NCI-H524 (cell line): ENCODE measurements at places on chromosomes 3 and 15.

DNA sequence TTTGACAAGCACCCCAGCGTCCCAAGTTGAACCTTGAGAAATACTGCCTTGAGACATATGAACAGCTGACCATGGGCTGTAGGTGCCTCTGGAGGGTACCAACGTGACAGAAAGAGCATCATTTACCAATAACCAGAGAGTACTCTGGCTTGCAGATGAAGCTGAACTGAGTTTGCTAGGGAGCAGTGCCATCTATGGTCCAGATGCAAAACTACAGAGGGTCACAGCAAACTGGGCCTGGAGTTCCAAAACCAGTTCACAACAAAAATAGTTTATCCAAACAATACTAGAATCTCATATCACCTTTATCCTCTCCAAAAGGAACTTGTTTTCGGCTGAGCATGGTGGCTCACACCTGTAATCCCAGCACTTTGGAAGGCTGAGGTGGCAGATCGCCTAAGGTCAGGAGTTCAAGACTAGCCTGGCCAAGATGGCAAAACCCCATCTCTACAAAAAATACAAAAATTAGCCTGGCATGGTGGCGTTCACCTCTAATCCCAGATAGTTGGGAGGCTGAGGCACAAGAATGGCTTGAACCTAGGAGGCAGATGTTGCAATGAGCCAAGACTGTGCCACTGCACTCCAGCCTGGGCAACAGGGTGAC lies 69.3 kb downstream of the CHAC1 start:
- DNase-seq, result peak; percentile 17

- DNase-seq, result no peak
These were observed 85.3 kb upstream of the ADAMTS9 start for GRCh38 chr3:64773137-64773536.

DNA sequence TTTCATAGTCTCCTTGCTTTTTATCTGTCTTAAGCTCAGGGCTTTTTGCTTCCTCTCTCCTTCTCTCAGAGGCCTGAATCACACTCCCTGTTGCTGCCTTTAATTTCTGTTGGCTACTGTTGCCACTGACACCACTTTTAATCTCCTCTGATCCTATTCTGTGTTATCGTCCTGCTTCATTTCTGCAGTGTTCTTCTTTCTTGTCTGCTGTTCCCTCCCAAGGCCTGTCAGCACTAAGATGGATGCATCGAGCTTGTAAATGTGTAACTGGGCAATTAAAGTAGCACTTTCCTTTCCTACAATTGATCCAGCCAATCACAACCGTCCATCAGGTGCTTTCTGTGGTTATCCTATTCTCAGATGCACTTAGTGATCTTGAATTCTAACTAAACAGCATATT lies 71.3 kb upstream of the VEPH1 start:
- DNase-seq, result no peak

- DNase-seq, result no peak
These were observed 22.9 kb upstream of the HHATL start for GRCh38 chr3:42725454-42725853.

GRCh38 chr3:194278186-194278845 lies 72.8 kb downstream of the CPN2 start:
- no peak for DNase-seq

GRCh38 chr3:166013073-166013679 lies 176.0 kb upstream of the BCHE start:
- peak; percentile 64 for DNase-seq

DNA sequence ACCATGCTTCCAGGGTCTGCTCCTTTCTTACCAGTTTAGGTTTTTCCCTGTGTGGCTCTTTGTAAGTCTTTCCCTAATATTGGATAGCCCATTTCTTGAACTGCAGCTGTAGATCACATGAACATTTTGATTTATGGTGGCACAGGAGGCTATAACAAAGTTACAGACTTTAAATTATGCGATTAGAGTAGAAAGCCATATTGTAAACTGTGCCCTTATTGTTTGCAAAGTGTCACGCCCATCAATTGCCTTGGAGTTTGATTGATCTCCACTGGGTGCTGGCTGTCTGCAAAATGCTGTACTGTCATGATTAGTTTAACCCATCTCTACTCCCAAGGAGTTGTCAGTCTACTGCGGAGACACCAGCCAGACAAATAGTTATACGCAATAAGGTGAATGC lies 110.3 kb downstream of the CACNA2D3 start:
- DNase-seq, result no peak

GRCh38 chr15:38430106-38430760 lies 23.7 kb upstream of the FAM98B start:
- DNase-seq, result no peak

- no peak for DNase-seq
These were observed 12.2 kb upstream of the SYNM start for GRCh38 chr15:99092554-99093172.

DNA sequence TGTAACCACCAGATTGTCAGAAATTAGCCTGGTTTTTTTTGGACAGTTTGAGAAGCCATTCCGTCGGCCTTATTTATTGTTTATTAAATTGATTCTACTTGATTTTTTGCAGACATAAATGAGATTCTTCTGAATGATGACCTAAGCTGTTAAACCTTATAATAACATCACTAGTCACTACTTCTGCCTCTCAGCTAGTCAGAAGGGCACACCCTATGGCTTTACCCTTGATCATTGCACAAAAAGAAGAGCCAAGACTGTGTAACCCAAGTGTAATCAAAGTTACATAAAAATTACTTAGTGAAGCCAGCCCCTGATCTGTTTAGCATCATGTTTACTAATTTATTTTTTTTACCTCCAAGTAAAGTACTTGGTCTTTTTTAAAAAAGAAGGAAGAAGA lies 64.3 kb downstream of the CHL1 start:
- DNase-seq, result no peak

GRCh38 chr15:40697916-40698315 lies 2.9 kb downstream of the RAD51 start:
- DNase-seq, result no peak

- DNase-seq, result no peak
These were observed 52.0 kb downstream of the SUCNR1 start for GRCh38 chr3:151925419-151925818.

DNA sequence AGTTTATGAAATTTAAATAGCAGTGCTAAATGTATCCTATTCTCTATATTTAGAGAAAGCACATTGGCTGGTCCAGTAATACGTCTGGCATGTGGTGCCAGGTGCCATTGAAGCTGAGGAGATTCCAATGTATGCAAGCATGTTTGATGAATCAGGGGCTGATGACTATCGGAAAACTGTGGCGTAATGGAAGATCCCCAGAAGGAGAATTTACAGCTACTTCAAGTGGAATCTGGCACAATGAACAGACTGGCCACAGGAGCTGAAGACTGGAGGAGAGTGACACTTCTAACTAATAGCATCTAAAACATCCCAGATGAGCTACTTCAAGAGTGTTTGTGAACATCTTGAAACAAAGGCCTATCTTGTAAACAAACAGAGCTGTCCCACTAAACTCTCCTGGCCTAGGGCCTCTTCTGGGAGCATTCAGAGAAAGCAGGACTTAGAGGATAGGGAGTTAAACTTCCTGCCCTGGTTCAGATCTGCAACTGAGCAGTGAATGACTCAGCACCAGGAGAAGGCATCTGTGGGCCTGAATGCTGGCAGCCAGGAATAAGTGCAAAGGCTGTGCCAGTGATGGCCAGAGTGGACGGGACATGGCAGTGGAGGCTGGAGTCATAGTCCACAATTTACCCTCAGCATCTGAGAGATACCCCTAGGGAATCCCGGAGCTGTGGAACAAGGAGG lies 15.2 kb upstream of the ACTC1 start:
- peak; percentile 38 for DNase-seq

- DNase-seq, result no peak
These were observed 75.1 kb downstream of the LINGO1 start for GRCh38 chr15:77557564-77557963.

GRCh38 chr3:14649466-14649865 lies 2.1 kb upstream of the CCDC174 start:
- no peak for DNase-seq

GRCh38 chr15:52790941-52791751 lies 1.0 kb upstream of the ONECUT1 start:
- peak; percentile 41 for DNase-seq

GRCh38 chr3:193812791-193813500 lies 219.9 kb downstream of the OPA1 start:
- peak; percentile 92 for DNase-seq

GRCh38 chr3:9955067-9955502 lies 2.9 kb upstream of the PRRT3 start:
- peak; percentile 95 for DNase-seq

DNA sequence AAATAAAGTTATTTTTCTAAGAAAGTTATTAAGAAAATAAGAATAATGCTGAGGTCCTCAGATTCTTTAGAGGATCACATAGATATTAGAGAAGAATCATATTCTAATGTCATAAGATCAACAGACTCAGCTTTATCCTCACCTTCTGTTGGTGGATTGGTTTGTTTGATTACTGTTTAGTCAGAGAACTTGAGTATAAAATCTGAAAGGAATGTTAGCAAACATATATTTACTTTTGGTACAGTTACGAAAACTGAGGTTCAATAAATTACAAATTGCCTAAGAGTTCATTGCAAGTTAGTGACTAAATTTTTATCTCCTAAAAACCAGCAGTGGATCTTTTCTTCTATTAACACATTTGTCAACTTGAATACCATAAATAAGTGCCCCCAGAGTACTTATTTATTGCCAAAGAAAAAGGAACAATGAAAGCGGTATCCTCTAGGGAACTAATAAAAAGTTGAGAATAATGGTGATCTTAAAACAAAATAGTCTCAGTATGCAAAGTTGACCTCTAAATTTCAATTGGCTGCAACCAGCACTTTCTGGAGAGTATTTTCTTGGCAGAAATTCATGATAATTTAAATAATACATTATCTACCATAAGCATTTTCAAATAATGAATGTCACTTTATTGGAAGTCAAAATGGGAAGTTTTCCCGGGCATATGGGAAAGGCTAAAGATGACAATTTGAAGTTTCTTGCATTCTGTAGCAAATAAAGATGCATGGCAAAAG lies 296.8 kb downstream of the OTOL1 start:
- no peak for DNase-seq

- DNase-seq, result no peak
These were observed 31.4 kb upstream of the GABRB3 start for GRCh38 chr15:26804063-26804804.

- no peak for DNase-seq
These were observed at the start of gene GPR156 for GRCh38 chr3:120284747-120285507. Gene GPR156, minus strand, starts transcription at chr3:120285222. Its CDS starts 41,124 bp downstream, at chr3:120244098.

DNA sequence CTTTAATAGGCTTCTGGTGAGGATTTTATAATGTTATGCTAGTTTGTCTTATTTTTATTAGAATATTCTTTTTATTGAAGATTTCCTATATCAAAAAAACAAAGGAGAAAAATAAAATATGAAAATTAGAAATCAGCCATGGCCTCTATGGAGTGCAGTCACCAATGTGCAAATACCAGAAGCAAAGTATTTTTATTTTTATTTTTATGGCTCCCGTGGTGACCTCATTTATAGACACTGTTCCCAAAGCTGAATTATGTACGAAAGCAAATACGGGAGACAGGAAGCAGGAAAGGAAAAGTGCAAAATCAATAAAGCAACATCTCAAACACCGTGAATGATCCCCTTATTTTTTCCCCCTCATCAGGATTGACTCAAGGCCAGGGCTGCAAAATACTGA lies 35.1 kb downstream of the DAZL start:
- DNase-seq, result no peak

DNA sequence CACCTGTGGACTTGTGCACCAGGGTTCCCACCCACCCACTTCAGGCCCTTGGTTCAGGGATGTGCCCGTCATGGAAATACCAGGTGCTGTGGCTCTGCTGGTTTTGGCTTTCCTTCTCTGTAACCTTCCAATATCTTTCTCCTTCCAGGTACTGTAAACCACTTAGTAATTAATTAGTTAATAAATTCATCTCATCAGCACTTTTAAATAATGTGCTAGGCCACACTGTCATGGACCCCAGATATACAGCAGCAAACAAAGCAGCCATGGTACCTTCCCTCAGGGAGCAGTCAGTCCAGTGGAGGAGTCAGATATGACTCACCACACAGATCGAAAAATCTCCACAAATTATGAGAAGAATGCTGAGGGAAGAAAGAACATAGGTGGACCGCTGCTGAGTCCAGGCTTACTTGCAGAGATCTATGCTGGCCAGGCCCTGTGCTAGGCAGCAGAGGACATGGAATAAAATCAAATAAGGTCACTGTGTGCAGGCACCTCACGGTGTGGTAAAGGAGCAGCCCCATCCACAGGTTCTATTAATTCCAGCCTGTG lies 6.8 kb upstream of the GATA2 start:
- DNase-seq, result no peak

GRCh38 chr15:70172124-70172523 lies 74.4 kb upstream of the TLE3 start:
- no peak for DNase-seq

DNA sequence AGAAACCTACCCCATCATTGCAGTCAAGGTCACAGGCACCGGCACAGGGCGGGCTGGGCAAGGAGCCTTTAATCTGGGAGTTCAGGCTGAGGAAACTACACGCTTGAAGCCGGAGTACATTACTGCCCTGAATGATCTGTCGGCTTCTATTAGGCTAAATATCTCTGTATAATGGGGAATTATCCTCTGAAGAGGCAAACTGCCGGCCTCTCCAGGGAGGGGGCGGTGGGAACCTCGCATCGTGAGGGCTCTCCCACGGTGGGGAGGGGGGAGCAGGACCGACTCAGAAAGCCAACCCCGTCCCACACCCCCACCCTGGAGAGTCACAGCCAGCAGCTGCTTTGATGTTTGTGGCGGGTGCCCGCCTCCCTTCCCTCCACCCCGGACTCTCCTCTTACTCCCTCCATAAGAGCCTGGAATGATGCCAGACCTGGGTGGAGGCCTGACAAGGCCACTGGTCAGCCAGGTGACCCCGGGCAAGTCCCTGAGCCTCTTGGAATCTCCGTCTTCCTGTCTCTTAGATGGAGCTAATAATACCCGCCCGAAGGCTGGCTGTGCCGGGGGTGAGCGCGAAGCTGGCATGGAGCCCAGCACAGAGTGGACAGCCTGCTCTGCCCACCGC lies 63.4 kb upstream of the LINGO1 start:
- DNase-seq, result no peak

DNA sequence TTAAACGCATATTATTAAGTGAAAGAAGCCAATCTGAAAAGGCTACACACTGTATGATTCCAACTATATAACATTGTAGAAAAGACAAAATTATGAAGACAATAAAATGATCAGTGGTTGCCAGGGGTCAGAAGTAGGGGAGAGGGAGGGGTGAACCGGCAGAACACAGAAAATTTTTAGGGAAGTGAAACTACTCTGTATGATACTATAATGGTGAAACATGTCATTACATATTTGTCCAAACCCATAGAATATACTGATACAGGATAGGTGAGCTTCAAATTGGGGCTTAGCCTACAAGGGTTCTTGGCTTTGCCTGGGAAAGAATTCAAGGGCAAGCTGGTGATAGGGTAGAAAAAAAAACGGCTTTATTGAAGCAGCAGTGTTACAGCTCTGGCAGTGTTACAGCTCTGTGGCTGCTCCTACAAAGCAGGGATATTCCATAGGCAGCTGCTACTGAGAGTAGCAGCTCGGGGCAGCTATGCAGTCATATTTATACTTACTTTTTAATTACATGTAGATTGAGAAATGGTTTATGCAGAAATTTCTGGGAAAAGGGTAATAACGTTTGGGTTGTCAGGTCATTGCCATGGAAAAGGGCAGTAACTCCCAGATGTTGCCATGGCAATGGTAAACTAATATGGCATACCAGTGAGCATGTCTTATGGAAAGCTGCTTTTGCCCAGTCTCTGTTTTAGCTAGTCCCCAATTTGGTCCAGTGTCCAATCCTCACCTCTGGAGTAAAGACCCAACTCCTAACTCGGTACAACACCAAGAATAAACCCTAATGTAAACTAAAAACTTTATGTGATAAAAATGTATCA lies 125.1 kb upstream of the SLC25A36 start:
- no peak for DNase-seq
